ENCODE measurements at places on chromosomes 12 and 14. TPM values are rescaled to one million over a fixed set of nuclear protein-coding genes. Genes with fewer than 3 reads are reported as not detected.

- H3K27ac ChIP-seq, result peak within 1 kb of the TSS; percentile 91
- peak; percentile 78 for DNase-seq
- peaks cover 14% of the 10 kb centered on the region for H3K4me1 ChIP-seq
- H3K4me3 ChIP-seq, result peak within 1 kb of the TSS; percentile 97
- H3K27me3 ChIP-seq, result no peaks in the 10 kb centered on the region
These were observed at the start of gene LIN7A for GRCh38 chr12:80937391-80938238. LIN7A (minus strand) TSS chr12:80937934; CDS start chr12:80937722, 212 bp downstream.

Gene LYZ
- 0.10 TPM for total RNA-seq

Gene HOXC5
- total RNA-seq, result not detected

Gene ADSS1
- total RNA-seq, result 1.2 TPM

Gene PIWIL1
- not detected for total RNA-seq

DNA sequence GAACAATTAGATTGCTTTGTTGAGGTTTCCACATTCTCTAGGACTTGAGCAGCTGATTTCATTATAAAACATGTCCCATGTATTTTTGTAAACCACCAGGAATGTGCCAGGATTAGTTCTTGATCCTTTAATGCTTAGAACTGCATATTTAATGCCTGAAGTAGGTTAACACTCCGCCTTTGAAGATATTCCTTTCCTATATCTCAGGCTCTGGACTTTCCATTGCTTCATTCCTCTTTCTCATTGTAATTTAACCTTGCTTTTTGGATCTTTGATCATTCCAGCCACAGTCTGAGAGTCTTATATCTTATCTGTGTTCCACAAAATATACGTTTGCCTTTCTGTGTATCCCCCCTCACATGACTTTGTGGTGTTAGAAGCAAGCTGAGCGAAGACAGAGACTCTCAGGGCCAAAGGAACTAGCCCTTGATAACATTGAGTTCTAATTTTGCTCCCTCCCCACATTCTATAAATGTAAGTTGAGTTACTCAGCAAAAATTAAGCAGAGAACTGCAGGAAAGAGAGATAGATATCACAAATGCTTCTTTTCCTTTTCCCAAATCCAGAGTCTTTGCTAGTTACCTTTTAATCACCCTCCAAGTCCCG, 2.4 kb upstream of the CLEC1B start:
- peaks cover 3% of the 10 kb centered on the region for H3K27me3 ChIP-seq
- no peak overlapping the region for H3K27ac ChIP-seq
- no peak overlapping the region for H3K4me3 ChIP-seq
- DNase-seq, result peak; percentile 9
- no peaks in the 10 kb centered on the region for H3K4me1 ChIP-seq

DNA sequence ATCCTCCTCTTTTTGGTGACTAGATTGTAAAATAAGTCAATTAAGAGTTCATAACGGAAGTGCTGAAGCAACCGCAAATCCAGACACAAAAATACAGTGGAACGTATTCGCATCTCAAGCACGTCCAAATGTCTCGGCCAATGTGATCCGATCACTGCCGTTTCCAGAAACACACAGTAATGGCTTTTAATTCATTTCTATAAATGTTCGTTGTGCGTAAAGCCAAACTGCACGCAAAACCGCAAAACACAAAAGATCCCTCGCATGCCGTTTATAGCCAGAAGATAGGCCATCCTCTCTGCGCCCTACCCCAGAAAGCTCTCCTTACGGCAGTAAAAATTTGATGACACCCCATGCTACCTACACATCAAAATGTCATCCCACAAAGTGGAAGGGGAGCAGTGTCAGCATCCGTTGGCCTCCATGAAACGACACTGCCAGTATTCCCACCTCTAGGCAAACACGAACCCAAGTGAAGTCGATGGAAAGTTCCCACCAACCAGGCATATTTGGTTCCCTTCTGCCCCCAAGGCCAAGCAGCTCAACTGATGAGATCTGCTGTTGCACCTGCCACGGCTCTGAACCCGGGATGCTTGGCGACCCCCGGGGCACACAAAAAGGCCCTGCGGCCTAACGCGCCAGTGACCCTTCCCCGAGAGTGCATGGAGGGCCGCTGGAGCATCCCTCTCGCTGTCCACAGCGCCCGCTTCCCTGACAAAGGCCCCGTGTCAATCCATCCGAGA, 1.4 kb downstream of the HECTD4 start:
- DNase-seq, result no peak
- H3K4me3 ChIP-seq, result peak overlapping the region; percentile 76
- H3K27me3 ChIP-seq, result no peaks in the 10 kb centered on the region
- H3K4me1 ChIP-seq, result no peaks in the 10 kb centered on the region
- no peaks in the 10 kb centered on the region for H3K36me3 ChIP-seq

GRCh38 chr12:99135376-99135775, 490.3 kb downstream of the APAF1 start:
- no peak overlapping the region for H3K4me3 ChIP-seq
- H3K36me3 ChIP-seq, result no peaks in the 10 kb centered on the region
- no peaks in the 10 kb centered on the region for H3K4me1 ChIP-seq

- H3K27ac ChIP-seq, result no peak overlapping the region
- DNase-seq, result no peak
- no peaks in the 10 kb centered on the region for H3K36me3 ChIP-seq
- no peaks in the 10 kb centered on the region for H3K27me3 ChIP-seq
These were observed 621.6 kb downstream of the CCER1 start for GRCh38 chr12:90333424-90333823.

DNA sequence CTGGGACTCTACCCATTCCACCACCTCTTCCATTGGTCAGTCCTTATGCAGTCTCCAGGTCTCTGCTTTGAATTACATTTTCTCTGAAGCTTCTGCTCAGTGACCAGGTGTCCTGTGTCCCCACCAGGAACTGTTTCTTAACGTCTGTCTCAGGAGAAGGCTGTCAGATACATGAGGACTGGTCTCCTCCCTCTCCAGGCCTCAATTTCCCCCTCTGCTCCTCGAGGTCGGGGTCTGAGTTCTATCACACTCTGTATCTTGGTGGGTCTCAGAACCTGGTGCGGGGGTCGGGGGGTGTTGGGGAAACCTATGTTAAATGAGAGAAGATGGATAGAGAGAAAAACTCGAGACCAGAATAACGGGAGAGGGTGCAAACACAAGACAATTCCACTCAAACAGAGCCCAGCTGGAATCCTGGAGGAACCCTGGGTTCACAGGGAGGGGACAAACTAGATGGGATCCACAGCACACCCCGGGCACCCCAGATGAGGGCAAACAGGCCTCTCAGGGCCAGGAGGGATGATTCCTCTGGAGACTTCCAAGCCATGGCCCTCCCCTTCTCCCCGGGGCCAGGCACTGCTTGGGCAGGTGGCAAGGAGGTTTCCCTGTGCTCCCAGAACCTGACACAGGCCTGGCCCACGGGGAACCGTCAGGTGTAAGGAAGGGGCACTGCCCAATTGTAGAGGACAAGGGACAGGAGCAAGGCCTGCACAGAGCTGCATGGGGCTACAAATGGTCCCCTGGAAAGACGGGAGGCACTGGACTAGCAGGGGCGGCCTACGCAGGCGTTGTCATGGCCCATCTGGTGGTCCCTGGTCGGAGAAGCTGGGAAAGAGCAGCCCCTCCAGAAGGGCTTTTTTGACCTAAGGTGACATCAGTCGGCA, 313.2 kb upstream of the DIO3 start:
- H3K4me3 ChIP-seq, result no peak overlapping the region
- no peaks in the 10 kb centered on the region for H3K4me1 ChIP-seq
- no peak overlapping the region for H3K27ac ChIP-seq
- H3K27me3 ChIP-seq, result no peaks in the 10 kb centered on the region
- DNase-seq, result no peak
